ENCODE measurements at places on chromosomes 4 and X.

DNA sequence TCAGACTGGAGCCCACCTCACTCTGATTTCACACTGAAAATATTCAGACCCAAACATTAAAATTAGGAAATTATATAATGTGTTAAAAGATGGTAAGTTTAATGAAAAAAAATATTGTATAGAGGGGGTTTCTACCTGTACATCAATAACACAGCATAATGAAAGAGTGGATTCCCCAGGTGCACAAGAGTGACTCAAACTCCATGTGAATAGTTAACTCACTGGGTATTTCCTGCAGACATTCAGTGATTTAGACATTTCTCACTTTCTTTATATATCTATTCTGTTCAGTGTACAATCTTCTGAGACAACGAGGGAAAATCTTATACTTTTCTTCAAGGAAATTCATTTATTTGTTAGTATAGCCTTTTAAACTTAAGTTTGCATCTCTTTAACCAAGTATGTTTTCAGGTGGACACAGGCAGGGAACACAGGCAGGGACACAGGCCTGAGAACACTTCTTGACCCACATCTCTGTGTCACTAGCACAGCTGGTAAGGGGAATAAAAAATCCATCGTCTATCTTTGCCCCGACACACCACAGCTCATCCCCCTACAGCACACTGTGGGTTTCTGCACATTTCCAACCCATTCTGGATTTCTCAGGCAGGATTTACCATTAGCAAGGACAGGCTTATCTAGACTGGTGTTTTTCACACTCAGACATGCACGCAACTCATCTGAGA, 525.5 kb upstream of the BOD1L1 start:
- DNase-seq: no peak

DNA sequence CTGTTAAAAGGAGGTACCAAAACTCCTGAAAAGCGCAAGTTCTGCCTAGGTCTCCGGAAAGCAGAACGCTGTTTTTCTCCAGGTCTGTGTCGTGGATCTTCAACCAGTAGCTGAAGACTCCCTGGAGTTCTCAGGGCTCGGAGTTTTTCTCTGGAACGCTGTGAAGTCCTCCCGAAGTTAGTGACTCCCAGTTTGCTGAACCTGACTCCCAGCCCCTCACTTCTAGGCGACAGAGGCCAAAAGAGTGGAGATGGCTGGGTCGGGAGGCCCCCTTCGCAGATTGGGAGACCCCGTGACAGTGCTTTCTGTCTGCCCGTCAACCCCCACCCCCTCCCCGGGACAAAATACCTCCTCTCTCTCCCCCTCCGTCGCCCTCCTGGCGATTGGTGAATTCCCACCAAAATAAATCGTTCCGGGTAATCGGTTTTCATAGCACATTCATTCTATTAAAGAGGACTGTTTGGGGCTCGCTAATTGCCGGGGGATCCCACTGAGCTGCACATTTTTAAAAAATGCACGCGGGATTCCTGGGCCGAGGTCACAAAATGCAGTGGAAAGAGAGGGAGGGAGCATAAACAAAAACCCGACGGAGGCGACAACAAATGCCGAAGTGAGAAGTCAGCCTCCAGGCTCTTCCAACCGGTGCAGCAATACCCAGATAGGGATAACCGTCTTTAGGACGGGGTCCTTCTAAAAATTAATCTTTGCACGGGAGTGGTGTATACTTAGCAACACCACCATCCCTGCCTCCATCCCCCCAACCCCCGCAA, 4.0 kb upstream of the MSX1 start:
- no peak for DNase-seq

- no peak for DNase-seq
These were observed 108.3 kb downstream of the JADE1 start for GRCh38 chr4:128917781-128918180.

GRCh38 chr4:145799223-145799622, 119.3 kb downstream of the C4orf51 start:
- no peak for DNase-seq

GRCh38 chr4:140308366-140309123, 64.9 kb upstream of the SCOC start:
- peak; percentile 12 for DNase-seq

- DNase-seq: no peak
These were observed 61.8 kb upstream of the BRS3 start for GRCh38 chrX:136425996-136426395.

GRCh38 chr4:149735796-149736195, 79.8 kb downstream of the IQCM start:
- no peak for DNase-seq
